Femur (tissue), 1 donor: ENCODE measurements at places on chromosomes 7 and 10.

- DNase-seq = no peak
Observed at GRCh38 chr10:97462309-97462708, 16.3 kb downstream of the ZDHHC16 start.

GRCh38 chr7:150340024-150340749 is 1.2 kb downstream of the RARRES2 start:
- DNase-seq = peak; percentile 57

DNA sequence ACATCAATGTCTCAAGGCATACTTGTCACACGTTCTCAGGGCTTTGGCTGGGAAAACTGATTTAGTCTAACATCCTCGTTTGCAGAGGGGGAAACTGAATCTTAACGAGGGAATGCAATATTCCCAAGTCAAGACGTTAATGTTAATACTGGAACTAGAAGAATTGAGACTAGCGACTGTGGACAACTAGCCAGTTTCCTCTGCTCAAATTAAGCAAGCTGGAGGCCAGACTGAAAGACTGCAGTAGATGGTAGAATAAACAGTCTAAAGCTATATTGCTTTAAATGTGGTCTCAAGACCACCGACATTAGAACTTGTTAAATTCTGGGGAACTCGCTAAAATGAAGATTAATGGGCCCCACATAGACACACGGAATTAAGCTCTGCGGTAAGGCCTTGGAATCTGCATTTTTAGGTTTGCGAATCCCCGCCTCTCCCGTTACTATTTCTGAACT is 639 bp upstream of the TFAM start:
- DNase-seq = no peak

DNA sequence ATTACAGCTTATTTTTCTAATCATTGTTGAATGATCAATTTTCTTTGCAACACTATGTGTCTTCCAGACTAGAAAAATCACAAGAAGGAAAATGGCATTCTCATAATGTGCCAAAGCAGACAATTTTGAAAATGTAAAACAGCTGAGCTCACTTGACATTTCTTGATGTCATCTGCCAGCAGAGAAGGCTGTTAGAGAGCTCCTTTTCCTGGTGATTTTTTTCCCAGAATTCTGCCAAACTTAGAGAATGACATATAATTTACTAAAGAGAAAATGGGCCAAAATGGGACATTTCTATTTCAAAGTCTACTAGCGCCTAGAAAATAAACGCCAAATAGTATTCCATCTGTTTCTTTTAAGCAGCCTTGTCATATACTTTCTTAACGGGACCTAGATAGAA is 88.9 kb upstream of the CSTF2T start:
- DNase-seq = no peak

DNA sequence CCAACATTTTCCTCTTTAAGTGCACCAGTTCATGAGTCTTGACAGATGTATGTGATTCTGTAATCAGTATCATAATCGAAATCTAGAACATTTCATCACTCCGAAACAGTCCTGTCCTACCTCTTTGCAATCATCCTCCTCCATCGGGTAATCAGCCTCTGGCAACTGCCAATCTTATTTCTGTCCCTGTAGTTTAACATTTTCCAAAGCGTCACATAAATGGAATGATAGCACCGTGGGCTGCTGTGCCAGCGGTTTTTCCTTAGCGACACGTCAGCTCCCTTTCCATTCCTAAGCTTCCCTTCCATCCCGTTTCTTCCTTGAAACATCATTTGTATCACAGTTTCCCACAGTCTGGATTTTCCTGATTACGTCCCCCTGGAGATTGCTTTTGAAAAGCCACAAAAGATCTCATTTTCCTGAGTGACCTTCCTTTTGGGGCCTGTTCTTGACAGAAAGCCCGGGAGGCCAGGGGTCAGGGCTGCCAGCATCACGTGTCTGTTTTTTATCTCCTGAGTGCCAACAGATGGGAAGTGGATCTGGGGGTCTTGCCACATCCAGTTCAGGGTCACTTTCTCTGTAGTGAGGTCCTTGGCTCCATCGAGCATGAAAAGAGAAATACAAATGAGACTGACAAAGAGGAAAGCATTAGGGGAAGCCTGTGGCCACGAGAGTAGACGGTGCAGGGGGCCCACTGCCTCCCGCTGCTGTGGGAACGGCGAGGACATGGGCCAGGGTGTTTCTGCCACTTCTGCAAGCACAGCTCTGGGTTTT is 31.6 kb downstream of the TMEM120A start:
- DNase-seq = peak; percentile 63

DNA sequence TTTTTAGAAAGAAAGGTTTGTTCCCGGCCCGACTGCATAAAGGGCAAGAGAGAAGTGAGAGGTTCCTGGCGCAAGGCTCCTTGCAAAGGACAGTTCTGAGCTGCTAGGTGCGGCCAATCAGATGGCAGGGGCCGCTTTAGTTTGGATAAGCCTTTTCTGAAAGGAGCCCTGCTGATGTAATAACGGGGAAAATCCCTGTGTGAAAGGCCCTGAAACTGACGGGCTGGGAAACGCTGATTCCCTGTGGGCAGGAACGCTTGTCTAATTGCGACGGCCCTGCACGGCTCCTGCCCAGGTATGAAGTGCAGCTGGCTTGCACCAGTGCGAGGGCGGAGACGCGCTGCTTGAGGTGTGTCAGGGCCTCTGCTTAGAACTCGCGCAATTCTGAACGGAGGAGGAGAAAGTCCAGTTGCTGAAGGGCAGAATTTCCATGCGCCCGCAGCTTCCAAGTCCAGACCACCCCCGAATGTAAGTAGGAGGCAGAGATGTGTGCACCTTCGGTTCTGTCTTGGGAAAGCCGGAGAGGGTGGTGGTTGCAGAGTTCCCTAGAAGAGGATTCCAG is 30.5 kb downstream of the TACC2 start:
- no peak for DNase-seq

DNA sequence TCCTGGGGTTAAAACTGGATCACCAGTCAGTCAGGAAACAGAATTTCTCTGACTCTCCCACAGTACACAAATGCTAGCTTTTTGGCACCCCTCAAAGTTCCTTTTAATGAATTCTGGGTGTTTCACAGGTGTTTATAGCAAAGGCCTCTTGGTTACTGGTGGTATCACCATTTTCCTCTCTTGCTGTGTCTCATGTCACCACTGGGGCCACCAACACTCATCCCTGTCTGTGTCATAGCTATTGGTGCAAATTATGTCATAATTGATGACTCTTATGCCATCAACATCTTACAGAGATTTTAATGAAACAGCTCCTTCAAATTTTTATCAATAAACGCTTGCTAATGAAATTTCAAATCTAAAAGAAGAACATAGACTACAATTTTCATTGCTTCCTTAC is 27.7 kb upstream of the OSBPL3 start:
- DNase-seq = no peak

DNA sequence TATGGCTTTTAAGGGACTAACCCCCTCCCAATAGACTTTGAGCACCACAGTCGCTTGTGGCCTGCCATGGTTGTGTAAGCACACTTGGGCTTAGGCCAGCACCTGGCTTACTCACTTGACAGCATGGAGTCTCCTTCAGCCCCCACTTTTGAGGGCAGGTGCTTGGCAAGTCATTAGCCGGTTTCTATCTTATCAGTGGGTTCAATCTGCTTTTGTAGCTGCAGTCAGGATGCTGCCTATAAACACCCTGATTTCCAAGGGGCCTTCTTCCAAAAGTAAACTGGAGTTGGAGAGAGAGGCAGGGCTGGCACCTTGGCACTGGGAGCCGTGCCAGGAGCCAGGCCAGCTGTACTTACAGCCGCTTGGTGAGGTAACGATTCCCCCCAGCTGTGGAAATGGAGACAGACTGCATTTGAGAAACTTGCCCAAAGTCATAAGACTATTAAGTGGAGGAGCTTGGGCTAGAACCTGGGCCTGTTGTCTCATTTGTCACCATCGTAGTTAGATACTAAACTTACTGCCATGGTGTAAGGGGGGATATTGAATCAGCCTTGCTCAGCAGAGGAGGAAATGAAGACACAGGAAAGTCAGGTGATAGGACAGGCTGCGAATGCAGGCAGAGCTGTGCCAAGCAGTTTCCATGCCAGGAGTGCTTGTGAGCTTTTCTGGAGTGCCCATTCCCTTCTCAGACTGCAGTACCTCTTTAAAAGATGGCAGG is 92.2 kb upstream of the EFCAB10 start:
- no peak for DNase-seq
